ENCODE measurements at places on chromosomes 11 and 22.

DNA sequence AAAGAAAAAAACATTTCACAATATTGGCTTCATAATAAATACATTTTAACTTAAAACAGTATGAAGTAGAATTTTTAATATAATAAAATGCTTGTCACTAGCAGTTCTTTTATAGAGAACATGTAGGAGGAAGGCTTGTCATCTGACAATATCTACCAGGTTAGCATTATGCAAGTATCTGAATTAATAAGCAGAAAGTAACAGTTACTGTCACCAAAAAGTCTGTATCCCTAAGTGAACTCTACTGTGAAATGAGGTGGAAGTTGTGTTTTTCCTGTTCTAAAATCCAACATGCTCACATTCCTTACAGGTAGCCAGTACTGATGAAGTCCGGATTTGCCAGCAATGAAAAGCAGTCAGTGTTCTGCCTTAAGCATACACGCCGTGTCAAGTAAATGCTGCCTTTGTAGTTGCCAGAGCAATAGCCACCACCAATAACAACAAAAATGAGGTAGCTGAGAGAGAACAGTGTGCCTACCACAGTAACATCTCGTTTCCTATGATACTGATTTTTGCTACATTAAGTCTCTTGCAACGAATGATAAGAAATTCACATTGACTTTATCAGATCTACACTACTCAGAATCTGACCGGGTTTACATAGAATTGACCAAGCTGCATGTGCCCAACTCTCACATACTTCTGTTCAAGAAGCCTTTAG, 95.5 kb downstream of the SIK3 start:
- DNase-seq = no peak

DNA sequence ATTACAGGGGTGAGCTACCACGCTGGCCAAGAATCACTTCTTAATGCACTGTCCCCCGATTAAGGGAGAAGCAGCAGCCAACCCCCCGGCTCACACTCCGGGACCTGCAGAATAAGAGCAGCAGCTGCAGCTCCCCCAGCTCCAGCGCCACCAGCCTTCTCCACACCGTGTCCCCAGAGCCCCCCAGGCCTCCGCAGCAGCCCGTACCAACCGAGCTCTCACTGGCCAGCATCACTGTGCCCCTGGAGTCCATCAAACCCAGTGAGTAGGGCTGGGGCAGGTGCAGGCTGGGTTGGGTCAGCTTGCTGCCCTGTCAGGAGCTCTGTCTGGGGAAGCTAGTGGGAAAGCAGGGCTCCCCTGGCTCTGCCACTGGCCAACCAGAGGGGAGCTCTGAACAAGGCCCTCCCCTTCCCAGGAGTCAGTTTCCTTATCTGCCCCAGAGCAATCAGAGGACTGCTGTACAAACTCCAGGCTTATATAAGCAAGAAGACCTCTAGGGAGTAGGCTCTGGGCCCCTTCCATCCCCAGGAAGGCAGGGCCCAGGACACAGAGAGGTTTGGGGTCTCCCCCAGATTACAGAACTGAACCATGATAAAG, 8.5 kb upstream of the SH3BP1 start:
- no peak for DNase-seq

DNA sequence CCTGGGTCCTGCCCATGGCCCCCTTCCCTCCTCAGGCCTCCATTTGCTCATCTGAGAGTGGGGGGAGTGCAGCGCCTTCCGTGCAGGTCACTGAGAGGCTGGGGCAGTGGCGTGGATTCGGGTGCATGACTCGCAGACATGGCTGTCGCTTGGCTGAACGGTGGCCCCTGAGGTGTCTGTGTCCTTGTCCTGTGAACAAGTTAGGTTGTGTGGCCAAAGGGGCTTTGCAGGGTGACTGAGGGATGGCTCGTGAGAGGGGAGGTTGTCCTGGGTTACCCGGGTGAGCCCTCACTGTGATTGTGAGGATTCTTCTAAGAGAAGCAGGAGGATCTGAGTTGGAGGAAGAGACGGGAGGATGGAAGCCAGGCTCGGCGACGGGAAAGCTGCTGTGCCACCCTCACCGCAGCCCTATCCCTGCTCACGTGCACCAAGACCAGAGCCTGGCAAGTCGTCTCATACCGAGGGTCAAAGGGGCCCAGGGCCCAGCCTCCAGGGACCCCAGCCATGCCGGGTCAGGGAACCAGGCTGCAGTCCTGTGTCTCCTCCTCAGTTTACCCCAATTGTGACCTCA, 79.1 kb downstream of the KCNQ1 start:
- peak; percentile 1 for DNase-seq

- DNase-seq = no peak
Measured at GRCh38 chr11:103683576-103683975, 352.9 kb upstream of the DDI1 start.

GRCh38 chr11:131518305-131518838, 148.0 kb downstream of the NTM start:
- DNase-seq = no peak

- no peak for DNase-seq
Measured at GRCh38 chr22:28151151-28151816, 232.2 kb upstream of the PITPNB start.

- DNase-seq = no peak
Measured at GRCh38 chr11:5989203-5989602, 2.4 kb upstream of the OR52L1 start.

DNA sequence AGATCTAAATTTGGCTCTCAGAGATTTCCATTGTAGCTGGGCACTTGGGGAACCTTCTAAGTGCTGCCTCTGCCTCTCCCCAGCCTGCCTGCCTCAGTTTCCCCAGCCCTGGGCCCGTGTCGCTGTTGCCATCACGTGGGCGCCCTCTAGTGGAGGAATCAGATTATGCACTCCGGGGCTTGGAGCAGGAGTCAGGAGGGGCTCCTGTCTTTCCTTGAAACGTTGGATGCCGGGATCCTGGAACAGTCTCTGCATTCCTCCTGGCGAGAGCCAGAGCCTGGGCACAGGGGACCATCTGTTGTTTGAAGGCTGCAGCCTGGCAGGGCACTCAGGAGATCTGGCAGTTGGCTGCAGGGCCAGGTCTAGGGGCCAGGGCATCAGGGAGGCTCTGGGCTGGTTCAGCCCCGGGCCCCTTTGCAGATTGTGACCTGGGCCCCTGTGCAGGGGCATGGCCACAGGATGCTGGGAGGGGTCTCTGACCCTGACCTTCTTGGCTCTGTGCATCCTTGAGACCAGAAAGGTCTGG, 71.6 kb downstream of the LRP5 start:
- DNase-seq = peak; percentile 72

DNA sequence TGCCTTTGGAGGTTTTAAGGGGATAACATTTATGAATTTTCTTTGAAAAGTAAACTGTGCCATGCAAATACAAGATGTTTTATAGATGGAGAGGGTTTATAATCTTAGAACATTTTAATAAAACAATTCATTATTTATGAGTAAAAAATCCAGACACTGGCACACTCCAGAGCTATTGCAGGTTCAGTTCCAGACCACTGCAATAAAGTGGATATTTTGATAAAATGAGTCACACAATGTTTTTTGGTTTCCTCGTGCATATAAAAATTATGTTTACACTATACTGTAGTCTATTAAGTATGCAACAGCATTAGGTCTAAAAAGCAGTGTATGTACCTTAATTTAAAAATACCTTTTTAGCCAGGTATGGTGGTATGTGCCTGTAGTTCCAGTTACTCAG, 146.2 kb upstream of the ZBED5 start:
- DNase-seq = no peak

GRCh38 chr11:104390651-104391050, 226.7 kb upstream of the PDGFD start:
- peak; percentile 13 for DNase-seq

- DNase-seq = no peak
Measured at GRCh38 chr11:14435717-14436512, 63.7 kb downstream of the COPB1 start.

DNA sequence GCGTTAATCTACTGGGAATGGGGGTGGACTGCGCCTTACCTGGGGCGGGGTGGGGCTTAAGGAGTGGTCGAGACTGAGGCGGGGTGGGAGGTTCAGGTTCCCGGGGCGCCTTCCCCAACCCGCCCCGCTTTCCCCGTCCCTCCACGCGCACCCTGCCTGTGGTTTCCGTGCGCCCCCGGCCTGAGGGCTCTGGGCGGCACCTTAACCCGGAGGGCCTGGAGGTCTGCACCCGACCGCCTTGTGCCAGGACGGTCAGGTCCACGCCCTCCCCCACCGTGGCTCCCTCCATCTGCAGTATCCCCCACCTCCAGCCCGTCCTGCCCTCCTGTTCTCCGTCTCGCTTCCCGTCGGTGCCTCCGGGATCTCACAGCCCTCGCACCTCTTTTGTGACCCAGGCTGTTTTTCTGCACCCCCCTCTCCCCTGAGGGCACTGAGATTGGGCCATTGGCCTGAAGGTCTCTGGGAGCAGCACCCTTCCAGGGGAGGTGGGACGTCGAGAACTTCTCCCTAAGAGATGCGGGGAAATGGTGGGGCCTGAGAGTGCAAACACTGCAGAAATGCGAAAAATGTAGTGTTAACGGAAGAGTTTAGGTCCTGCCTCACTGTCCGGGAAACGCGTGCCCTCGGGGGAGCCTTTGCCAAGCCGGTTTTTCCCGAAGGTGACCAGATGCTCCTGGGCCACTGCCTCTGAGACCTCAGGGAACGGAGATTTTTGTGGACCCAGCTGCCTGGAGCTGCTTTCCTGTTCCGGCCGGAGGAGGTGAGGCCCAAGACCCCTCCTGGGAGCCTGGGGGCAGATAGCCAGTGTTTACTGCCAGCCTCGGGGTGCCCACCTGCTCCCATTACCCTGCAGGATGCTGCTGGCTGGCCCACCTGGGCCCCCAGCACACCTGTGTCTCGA, 1.2 kb upstream of the ASCL2 start:
- DNase-seq = no peak

DNA sequence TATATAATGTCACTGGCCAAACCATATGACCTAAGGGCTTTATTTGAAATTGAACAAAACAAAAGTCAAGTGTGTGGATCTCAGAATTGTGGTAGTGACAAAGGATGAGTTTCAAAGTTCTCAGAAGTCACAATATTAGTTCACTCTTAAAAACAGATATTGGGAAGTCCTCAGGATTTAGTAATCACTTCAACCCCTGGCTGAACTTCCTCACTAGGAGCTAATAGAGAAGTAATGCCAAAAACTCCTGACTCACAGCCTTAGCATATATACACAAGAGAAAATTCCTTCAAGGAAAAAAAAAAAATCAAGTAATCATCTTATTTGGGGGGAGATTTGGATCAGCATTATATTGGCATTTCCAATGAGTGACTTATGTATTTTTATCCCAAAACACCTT, 75.6 kb upstream of the APOA1 start:
- DNase-seq = no peak

DNA sequence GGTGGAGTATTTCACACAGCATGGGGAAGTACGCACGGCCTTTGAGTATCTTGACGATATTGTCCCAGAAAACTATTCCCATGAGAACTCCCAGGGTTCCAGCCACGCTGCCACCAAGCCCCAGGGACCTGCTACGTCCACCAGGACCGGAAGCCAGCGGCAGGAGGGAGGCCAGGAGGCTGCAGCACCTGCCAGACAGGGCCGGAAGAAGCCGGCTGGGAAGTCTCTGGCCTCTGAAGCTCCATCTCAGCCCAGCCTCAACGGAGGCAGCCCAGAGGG, 32.6 kb downstream of the IGHMBP2 start:
- DNase-seq = no peak

GRCh38 chr11:60100516-60100915, 12.1 kb downstream of the MS4A2 start:
- no peak for DNase-seq

DNA sequence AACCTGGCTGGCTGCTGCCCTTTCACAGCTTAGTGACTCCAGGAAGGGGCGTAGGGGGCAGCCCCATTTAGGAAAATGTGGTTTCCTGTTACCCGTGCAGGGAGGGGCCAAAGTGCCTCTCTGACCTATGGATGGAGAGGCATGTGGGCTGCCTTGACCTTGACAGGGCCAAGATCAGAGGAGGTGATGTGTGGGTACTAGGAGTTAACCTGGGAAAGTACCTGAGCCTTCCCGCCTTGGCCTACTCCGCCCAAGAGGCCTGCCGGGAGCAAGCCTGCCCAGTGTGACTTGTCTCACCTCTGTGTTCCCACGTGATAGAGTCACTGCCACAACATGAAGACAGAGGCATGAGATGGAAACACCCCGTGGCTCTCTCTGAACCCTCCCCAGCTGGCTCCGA, 33.4 kb downstream of the GRAMD4 start:
- no peak for DNase-seq

DNA sequence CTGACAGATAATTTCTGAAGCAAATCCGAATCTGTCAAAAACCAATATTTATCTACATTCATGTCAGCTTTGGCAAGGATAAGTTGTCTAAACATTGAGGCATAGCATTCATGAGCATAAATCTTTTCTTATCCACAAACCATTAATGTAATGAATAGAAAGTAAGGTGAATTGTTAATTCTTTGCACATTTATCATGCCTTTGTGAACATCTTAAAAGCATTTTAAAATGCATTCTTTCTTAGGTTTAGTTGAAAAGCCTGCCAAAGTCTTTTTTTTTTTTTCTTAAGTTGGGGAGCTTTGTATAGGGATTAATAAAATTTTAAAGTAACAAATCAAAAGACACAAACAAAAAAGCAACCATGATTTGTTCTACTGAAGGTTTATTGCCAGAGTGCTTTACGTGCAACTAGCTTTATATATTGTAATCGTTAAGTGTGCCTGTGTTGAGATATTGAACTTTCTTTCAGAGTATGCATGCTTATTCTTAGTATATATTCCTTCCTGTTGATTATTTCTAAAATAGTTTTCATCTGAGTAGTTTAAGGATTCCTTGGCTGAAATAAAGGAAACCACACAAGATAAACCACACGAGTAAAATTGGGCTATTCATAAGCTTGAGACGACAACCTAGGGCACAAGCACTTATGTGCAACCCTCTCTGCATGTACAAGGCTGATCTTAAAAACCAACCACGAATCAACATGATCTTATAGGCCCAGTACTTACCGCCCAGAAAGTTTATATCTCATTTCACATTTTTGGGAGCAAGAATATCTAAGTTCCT, 1110.9 kb upstream of the CNTN5 start:
- DNase-seq = no peak

DNA sequence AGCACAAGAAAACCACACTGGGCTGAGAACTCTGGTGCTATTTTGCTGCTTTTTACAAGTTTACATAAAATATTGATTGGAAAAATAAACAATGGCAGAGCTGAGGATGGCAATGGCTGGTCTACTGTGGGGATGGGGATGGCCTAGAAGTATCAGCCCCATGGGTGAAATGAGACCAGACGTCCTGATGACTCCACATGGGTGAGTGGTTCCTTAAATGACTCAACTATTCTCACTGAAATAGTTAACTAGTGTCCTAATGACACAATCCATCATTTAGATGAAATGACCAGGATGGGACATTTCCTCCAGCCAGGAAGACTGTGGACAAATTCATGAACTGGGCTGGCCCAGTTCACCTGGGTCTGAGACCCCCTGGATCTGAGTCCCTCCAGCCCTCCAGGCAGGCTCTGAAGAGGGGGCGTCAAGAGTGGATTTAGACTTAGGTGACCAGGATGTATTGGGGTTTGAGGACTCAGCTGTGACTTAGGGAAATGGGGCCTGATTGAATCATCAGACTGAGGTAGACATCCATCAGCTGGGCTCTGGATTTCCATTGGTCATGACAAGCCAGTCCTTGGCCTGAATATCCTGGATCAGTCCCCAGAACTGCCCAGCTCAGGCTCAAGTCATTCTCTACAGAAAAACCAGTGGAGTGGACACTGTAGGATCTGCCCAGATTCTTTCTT, 98.2 kb upstream of the IGLL5 start:
- no peak for DNase-seq

- DNase-seq = no peak
Measured at GRCh38 chr11:58656348-58656747, 33.9 kb downstream of the CNTF start.

GRCh38 chr11:5343474-5344335, at the start of gene OR51B5:
Gene OR51B5, minus strand, starts transcription at chr11:5343524. Its CDS starts 0 bp downstream, at chr11:5343524.
- no peak for DNase-seq

Measured in neural progenitor cell (in vitro differentiated cells).